ENCODE measurements at places on chromosomes 4 and X.

- no peak for DNase-seq
Observed at GRCh38 chr4:8077181-8078108, 81.2 kb downstream of the ABLIM2 start.

GRCh38 chrX:39070009-39070408 is 268.8 kb downstream of the MID1IP1 start:
- no peak for DNase-seq

GRCh38 chr4:101178731-101179130 is 168.6 kb downstream of the PPP3CA start:
- no peak for DNase-seq

DNA sequence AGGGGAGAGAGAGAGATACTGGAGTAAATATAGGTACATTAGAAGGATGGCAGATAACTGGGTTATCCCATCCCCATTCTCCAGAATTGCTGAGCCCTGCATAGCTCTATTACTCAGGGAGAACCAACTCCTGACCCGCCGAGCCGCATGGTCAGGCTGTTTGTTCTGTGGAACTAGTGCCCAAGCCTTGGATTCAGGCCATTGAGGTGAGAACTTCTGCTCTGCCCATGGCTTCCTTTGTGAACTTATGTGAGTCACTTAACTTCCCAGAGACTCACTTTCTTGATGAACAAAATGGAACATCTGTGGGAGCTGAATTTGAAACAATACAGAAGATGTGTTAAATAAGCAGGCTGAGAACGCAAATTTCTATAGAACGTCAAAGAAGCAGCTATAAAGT is 54.2 kb downstream of the SPATA18 start:
- DNase-seq, result no peak

GRCh38 chr4:76765473-76766183 is 132.3 kb downstream of the SOWAHB start:
- no peak for DNase-seq

Measured in NCI-H1436 (cell line).